ENCODE measurements at places on chromosomes 6 and 20.

DNA sequence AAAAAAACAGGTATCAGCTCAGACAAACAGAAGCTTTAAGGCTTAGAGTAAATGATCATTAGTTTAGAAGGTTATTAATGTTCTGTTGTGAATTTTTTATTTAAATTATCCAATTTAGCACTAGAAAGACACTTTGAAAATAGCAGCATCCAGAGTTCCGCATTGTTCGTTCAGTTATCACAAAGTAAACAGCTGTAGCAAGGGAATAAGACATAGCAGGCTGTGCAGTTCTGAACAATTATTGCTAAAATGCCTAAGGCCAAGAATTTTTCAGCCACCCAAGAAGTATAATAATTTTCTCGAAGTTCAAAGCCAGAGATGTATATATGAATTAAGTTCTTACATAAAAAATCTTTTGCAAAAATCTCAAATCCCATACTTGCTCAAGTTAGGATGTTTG is 8.0 kb upstream of the TNFAIP3 start:
- no peak for DNase-seq

DNA sequence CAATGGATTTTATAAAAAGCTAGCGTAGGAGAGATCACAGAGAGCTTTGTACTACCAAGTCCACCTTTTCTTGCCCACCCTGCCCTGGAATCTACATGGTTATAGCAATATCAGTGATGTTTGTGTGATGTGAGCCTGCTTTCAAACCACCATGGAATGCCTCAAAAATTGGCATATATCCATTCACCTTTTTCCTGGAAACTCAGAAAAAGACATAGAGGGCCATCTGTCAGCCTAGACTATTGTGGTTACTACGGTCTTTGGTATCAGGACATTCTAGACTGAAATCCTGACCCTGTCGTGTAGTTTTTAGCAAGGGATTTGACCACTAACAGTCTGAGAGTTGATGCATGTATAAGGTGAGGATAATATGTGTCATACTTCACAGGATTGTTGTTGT is 239.6 kb downstream of the GRIK2 start:
- DNase-seq: no peak

GRCh38 chr6:7048894-7049293 is 58.9 kb upstream of the RREB1 start:
- no peak for DNase-seq

GRCh38 chr6:53730767-53731166 is 64.0 kb upstream of the LRRC1 start:
- DNase-seq: no peak

DNA sequence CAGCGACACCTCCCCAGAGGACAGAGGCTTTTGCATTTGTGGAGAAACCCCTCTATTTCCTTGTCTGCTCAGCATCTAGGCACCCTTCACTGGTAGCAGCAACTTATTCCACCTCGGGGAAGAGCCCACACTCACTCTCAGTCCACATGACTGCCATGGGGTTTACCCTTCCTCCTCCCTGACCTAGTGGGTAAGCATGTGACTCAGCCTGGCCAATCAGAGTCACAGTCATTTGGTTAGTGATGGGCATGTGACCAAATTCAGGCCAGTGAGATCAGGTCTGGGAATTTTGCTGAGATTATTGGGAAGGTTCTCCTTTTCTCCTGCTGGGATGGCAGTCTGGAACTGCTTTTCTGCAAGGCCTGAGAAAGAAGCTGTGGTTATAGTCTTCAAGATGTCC is 145.7 kb upstream of the PHACTR3 start:
- no peak for DNase-seq

DNA sequence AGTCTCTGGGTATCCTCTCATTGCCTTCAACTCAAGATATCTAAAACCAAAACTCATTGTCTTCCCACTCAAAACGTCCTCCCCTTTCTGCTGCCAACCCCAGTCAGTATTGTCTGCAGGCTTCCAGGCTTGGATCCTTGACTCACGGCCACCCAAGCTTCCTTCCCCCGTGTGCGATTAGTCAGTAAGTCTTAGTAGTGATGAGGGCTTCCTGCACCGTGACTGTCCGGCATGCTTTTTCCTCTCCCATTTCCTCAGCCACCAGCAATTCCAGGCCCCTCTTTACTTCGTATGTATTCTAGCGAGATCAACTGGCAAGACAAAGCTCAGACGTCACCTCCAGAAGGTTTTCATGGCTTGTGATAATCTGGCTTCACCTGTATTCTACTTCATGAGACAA is 88.6 kb upstream of the DUSP22 start:
- DNase-seq: no peak

DNA sequence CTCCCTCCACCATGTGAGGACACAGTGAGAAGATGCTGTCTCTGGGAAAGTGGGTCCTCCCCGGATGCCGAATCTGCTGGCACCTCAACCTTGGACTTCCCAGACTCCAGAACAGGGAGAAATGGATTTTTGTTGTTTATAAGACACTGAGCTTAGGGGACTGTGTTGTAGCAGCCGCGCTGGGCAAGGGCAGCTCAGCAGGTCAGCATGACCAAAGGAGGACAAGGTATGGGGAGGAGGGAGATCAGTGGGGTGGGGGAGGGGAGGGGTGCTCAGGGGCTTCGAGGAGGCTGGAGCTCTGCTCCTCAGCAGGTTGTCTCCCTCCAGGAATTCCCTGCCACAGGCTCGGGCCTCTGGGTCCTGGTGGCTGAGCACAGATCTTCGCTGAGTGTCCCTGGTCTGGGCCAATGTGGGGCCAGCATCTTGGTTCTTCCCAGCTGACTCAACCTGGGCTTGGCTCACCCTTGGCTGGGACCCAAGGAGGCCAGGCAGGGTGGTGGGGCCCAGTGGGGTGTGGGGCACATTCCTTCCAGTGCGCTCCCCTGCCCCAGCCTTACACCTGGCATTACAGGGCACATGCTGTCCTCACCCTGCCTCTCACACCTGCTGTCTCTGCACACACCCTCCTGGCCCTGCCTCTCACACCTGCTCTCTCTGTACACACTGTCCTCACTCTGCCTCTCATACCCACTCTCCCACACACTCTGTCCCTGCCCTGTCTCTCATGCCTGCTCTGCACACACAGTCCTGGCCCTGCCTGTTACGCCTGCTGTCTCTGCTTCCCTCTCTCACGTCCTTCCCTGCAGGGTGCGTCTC is 107.3 kb downstream of the SYCP2 start:
- no peak for DNase-seq

Data from H7 (cell line).